ENCODE measurements at places on chromosomes 2 and 18. TPM values are rescaled to one million over a fixed set of nuclear protein-coding genes. Genes with fewer than 3 reads are reported as not detected.

Gene SLC39A10
- total RNA-seq: 47.4 TPM

Gene ANKZF1
- total RNA-seq: 36.2 TPM

Gene MPP4
- 7.6 TPM for total RNA-seq

Gene CGREF1
- total RNA-seq: 4.0 TPM

Gene RTKN
- total RNA-seq: 20.0 TPM

Gene LDAH
- 24.2 TPM for total RNA-seq

Gene PIKFYVE
- total RNA-seq: 28.5 TPM

DNA sequence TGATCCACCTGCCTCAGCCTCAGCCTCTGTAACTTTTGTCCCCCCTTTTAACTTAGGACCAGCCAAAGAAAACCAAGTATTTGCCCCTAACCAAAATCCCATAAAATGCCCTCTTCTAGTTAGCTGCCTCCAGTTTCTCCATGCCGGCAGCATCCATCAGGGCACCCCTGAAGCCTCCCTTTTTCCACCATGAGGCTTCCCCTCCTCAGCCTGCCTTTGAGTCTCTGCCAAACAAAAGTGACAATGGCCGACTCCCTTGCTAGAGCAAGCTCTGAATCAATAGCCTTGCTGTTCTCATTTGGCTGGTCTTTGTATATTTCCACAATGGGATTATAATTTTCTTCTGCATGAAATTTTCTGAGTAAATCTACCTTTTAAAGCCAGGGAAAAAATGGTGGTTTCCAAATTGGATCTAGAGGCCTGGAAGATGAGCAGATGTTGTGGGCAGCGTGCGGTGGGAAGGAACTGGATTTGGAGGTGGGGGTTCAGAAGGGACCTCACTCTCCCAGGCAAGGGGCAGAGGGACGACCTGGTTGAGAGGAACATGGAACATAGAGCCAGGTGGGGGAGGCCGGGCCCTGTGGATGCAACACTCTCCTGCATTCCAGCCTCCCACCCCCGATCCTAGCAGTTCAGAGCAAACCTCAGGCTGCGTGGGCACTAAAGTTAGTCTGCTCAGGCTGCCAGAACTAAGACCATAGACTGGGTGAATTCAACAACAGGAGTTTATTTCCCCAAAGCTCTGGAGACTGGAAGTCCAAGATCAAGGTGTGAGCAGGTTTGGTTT lies 80.6 kb downstream of the HS6ST1 start:
- DNase-seq: no peak

DNA sequence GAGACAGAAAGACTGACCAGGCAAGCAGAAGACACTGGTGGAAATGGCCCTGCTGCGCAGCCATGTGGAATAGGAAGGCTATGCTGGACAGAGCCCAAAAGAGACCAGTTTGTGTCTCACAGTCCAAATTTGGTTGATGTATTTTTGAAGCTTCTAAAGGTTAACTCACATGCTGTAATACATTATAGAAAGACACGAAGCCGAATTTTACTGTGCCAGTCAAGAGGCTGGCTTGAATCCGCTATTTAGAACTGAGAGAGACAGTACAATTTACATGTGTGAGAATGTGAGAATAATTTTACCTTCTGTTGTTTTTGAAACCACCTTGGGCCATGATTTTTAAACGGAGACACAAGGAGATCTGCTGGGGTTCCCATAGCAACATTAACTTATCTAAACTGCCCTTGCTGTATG lies 113.6 kb downstream of the METTL8 start:
- no peak for DNase-seq

GRCh38 chr2:144382849-144383248 lies 137.1 kb downstream of the ZEB2 start:
- no peak for DNase-seq

DNA sequence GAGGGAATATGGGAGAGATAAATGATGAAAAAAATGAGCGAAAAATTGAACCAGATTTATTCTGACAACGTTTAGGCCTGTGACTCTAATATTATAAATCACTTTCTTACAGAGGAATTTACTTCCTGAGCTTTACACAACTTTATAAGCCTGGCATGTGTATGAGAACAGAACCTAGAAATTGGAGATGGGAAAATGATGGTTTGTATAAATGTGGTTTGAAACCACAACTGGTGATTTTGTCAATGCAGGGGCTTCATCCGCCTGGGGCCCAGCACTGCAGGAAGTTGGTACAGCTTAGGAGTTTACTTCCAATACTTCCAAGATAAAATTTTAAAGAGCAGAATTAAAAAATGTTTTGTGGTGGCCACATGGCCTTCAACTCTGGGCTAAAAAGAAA lies 82.3 kb downstream of the VAPA start:
- DNase-seq: no peak

GRCh38 chr2:186892821-186893220 lies 43.9 kb upstream of the ZSWIM2 start:
- no peak for DNase-seq

GRCh38 chr18:59308938-59309260 lies 9.6 kb downstream of the CPLX4 start:
- DNase-seq: no peak

- DNase-seq: no peak
These were observed 554.5 kb downstream of the STK39 start for GRCh38 chr2:167692936-167693335.

DNA sequence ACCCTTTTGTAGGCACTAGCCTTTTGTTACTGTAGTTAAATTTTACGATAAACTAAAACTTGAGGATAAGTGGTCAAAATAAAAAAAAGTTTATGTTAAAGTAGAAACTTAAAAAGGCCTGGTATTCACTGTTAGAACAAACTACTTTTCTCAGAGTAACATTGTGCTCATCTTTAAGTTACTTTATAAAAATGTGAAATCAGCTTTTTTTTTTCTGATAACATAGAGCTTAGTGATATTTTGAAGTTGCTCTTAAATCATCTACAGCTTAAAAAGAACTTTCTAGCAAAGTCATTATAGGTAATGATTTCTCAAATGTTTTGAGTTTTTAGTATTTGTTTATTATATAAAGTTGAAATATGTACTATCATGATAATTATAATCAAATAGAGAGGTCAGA lies 125.3 kb downstream of the CAMKMT start:
- no peak for DNase-seq

- DNase-seq: no peak
These were observed 2.6 kb downstream of the STRN start for GRCh38 chr2:36963734-36964133.
